ENCODE measurements at places on chromosomes 12 and 14. TPM values are rescaled to one million over a fixed set of nuclear protein-coding genes. Genes with fewer than 3 reads are reported as not detected.

DNA sequence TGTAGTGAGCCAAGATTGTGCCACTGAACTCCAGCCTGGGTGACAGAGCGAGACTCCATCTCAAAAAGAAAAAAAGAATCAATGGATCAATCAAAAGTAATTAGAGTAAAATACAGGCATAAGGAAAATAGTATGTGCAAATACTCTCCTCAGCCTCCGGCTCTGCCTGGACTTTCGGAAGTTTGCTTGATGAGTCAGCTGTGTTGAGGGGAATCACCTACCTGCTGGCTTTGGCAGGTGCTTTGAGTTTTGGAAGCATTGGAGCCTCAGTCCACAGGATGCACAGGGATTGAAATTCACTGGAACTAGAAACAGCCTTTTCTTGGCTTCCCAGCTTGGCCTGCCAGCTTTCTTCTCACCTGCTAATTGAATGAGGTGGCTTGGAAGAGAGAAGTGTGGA is 268.2 kb downstream of the PCNX1 start:
- H3K4me3 ChIP-seq: no peak overlapping the region
- DNase-seq: no peak
- no peak overlapping the region for H3K27ac ChIP-seq
- no peaks in the 10 kb centered on the region for H3K36me3 ChIP-seq
- peaks cover 7% of the 10 kb centered on the region for H3K27me3 ChIP-seq

DNA sequence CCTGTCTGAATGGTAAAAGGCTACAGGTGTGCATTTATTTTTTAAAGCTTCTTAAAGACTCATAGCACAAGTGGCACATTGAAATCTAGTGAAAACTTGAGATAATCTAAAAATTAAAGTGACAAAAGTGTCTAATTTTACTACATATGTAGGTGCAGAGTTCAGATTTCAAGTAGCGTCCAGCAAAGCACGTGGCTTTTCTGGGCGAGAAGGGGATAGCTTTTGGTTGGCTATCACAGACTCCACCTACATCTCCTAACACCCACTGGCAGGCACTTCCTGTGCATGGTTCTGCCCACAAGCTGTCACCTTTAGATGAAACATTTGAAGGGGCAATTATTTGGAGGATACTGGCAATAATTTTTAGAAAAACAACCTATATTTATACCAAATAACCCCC is 1.9 kb upstream of the PITPNM2 start:
- H3K27me3 ChIP-seq: peaks cover 20% of the 10 kb centered on the region
- H3K4me1 ChIP-seq: peaks cover 20% of the 10 kb centered on the region
- H3K36me3 ChIP-seq: peaks cover 41% of the 10 kb centered on the region
- DNase-seq: no peak

DNA sequence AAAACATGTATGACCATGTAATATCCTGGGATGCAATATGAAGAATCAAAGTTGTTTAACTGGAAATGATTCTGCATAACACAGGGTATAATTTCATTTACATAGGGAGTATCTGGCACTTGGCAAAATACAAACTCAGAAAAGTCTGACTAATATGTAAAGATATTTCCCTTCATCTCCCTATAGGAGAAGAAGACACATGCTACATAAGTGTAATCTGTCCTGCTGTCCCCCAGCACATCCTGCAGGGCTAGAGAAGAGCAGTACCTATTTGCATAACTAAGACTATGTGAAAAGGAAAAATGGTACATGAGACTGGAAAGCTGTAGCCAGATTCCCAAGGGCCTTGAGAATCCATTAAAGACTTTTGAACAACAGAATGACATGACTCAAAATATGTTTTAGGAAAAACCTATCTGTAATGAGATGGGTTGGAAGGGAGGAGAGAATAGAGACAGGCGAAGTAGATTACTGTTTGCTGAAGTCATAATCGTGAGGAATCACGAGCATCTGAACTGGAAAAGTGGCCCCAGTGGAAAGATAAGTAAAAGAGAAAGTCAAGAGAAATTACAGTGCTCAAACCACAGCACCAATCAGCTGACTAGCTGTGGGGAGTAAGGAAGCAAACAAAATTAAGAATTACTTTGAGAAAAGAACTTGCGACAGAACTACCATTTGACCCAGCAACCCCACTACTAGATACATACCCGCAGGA is 155.1 kb upstream of the HMGA2 start:
- H3K27ac ChIP-seq: no peak overlapping the region
- no peaks in the 10 kb centered on the region for H3K36me3 ChIP-seq
- H3K4me1 ChIP-seq: peaks cover 21% of the 10 kb centered on the region
- H3K4me3 ChIP-seq: no peak overlapping the region
- DNase-seq: no peak

GRCh38 chr14:33737446-33737845 is 213.4 kb downstream of the EGLN3 start:
- no peak for DNase-seq
- H3K27ac ChIP-seq: no peak overlapping the region
- H3K27me3 ChIP-seq: no peaks in the 10 kb centered on the region
- H3K4me1 ChIP-seq: peaks cover 12% of the 10 kb centered on the region
- H3K36me3 ChIP-seq: no peaks in the 10 kb centered on the region

DNA sequence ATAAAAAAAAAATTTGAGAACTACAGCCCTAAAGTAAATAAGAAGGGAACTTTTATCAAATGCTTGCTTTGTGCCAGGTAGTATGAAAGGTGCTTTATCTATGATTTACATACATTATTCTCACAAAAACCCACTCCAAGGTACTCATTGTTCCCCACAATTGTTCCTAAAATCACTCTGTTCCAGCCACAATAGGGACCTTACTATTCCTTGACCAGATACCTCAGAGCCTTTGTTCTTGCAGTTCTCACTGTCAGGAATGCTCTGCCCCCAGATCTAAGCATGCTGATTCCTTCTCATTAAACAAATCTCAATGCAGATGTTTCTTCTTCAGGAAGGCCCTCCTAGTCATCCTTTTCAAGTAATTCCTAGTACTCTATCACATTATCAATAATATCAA is 60.2 kb downstream of the PPP1R12A start:
- H3K27me3 ChIP-seq: no peaks in the 10 kb centered on the region
- no peak for DNase-seq
- H3K4me3 ChIP-seq: no peak overlapping the region
- peaks cover 49% of the 10 kb centered on the region for H3K36me3 ChIP-seq
- no peak overlapping the region for H3K27ac ChIP-seq
- peaks cover 17% of the 10 kb centered on the region for H3K4me1 ChIP-seq

DNA sequence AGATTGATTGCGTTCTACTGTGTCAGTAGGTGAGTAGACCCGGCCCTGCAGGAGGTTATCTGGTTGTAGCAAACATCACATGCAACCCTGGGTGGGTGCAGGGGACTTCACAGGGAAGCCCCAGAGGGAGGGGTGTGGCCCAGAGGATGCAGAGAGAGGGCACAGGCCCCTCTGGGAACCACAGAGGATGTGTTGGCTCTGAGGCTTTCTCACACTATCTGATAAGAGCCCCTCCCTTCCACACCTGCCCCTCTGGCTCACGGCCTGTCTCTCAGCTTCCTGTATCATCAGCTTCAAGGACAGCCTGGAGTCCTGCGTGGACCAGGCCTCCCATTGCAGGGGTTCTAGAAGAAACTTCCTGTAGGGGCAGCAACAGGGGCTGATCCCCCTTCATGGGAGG is 101.9 kb downstream of the RIN3 start:
- no peak overlapping the region for H3K27ac ChIP-seq
- H3K4me3 ChIP-seq: no peak overlapping the region
- H3K4me1 ChIP-seq: peaks cover 28% of the 10 kb centered on the region
- H3K27me3 ChIP-seq: no peaks in the 10 kb centered on the region
- peaks cover 11% of the 10 kb centered on the region for H3K36me3 ChIP-seq

DNA sequence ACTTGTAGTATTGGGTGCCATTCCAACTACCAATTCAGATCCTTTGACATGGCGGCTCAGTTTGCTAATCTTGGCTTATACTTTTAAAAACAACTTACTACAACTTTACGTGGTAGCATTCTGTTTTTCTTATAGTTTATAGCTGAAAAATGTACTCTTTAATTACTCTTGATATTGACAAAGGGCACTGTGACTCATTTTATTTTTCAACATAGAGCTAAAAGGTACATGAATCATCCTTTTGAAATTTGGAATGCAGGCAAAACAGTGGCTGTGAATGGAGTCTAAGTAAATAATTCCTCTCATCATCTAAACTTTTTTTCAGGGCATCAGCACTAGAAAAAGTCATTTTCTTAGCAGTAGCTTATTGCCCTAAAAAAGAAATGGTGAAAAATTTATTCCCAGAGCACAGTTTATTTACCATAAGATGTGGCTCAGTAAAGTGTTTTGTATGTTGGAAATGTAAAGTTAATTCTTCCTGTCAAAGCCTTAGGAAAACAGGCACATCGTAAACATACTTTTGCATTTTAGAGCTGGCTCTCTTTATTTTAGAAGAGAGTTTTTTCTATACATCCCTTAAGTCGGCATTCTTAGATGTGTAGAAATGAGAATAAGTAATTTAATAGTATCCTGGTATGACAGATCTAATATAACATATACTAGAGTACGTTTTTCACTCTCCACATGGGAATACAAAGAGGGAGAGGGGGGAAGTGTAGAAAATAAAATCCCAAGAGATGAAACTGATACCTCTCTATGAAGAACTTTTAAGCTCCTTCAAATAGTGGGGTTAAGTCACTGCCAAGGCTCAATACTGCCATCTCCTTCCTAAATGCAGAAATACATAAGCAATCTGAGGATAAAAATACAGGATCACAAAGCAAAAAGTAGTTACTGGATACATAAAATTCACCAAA is 55.2 kb downstream of the SLC25A21 start:
- H3K27me3 ChIP-seq: no peaks in the 10 kb centered on the region
- no peak for DNase-seq
- H3K4me1 ChIP-seq: no peaks in the 10 kb centered on the region

DNA sequence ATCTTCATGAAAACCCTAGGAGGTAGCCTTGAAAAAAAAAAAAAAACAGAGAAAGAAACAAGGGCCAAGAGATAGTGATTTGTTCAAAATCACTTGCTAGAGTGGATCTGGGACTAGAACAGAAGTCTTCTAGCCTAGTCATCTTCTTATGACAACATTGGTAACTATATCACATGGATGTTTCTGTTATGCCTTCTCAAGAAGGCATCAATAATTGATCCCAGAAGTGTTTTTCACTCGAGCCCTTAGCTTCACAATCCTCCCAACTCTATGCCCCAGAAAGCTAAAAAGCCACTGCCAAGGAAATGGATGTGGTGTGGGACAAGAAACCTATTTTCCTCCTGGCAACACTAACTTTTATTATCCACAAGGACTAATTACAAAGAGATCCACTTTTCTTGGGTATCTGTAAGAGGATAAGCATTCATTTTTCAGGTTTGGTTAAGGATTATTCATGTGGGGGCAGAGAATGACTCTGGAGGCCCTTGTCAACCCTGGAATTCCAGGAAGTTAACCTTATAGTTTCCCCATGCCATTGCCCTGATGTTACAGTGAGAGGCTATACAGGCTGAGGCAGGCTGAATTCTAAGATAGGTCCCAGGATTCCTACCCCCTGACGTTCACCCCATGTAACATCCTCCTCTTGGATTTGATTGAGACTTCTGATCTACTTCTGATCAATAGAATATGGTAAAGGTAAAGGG is 67.7 kb upstream of the CPM start:
- no peaks in the 10 kb centered on the region for H3K4me1 ChIP-seq
- H3K4me3 ChIP-seq: no peak overlapping the region
- no peak overlapping the region for H3K27ac ChIP-seq
- no peaks in the 10 kb centered on the region for H3K36me3 ChIP-seq
- no peaks in the 10 kb centered on the region for H3K27me3 ChIP-seq
- no peak for DNase-seq

GRCh38 chr14:101223127-101223526 is 319.6 kb upstream of the RTL1 start:
- no peak overlapping the region for H3K27ac ChIP-seq
- no peaks in the 10 kb centered on the region for H3K36me3 ChIP-seq
- H3K27me3 ChIP-seq: no peaks in the 10 kb centered on the region
- DNase-seq: no peak
- H3K4me3 ChIP-seq: no peak overlapping the region

DNA sequence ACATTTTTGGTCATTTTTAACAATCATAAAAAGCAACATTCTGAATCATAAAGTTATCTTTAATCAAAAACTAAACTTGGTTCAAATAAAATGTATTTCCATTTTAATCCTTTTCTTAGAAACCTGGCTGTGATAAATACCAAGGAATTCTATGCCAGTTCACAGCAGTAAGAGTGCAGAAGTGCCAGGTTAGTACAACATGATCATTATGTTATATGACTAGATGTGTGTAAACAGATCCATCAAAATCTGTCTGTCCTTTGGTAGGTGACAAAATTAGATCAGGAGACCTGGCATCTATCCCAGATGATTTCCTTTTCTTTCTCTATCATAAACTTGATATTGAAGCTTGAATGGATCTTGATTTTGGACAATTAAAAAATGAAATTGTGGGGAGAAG is 200.6 kb upstream of the STXBP6 start:
- no peak for DNase-seq
- H3K27ac ChIP-seq: no peak overlapping the region
- no peaks in the 10 kb centered on the region for H3K36me3 ChIP-seq
- no peaks in the 10 kb centered on the region for H3K4me1 ChIP-seq

- no peak overlapping the region for H3K4me3 ChIP-seq
- no peaks in the 10 kb centered on the region for H3K36me3 ChIP-seq
- DNase-seq: no peak
- H3K4me1 ChIP-seq: no peaks in the 10 kb centered on the region
- H3K27ac ChIP-seq: no peak overlapping the region
- peaks cover 23% of the 10 kb centered on the region for H3K27me3 ChIP-seq
Observed at GRCh38 chr12:98355322-98355721, 160.1 kb upstream of the TMPO start.

DNA sequence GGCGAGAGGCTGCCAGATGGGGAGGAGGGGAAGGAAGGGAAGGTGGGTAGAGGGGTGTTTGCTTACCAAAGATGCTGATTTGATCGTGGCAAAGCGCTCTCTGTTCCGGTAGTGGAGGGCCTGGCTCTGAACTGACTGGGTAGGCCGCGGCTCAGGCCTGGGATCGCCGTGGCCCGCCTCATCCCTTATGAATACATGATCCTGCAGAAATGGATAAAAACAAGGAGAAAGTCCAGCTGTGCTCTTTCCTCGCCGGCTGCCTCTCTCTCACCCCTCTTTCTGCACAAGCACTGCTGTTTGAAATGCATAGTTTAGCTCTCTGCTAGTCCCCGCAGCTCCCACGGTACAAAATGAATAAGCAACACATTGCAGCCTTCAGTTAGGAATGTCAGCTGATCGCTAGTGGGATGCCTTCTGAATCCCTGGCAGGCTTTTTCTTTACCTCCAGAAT is 53.8 kb downstream of the PEBP1 start:
- H3K27ac ChIP-seq: no peak overlapping the region
- H3K27me3 ChIP-seq: no peaks in the 10 kb centered on the region
- DNase-seq: no peak

DNA sequence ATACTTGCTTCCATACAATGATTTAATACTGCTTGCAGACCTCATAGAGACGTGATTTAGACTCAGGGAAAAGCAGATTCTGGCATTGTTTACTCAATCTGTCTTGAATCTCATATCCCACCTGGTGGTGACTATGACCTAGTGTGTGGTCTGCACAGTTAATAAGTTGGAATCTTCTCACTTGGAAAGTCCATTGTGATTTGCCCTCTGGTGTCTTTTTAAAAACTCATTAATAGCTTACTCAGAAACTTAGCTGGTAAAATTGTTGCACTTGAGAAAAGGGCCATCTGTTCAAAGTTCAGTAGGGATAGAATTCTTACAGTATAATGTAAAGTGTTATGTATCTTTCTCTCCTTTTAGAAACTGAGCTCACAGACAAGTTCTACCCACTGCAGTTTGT is 106.0 kb downstream of the PELI2 start:
- no peaks in the 10 kb centered on the region for H3K4me1 ChIP-seq
- no peak for DNase-seq
- no peaks in the 10 kb centered on the region for H3K27me3 ChIP-seq
- no peaks in the 10 kb centered on the region for H3K36me3 ChIP-seq

GRCh38 chr12:27462151-27462694 is 15.7 kb downstream of the SMCO2 start:
- peak overlapping the region; percentile 72 for H3K27ac ChIP-seq
- no peaks in the 10 kb centered on the region for H3K27me3 ChIP-seq

LRFN5 gene
- not detected for total RNA-seq

SLC5A8 gene
- not detected for total RNA-seq

NEDD1 gene
- total RNA-seq: 54.2 TPM

Measured in activated T-helper 2 cell treated with anti-CD3 and anti-CD28 coated beads, Interferon-gamma antibody, Interleukin-2, Interleukin-4, amounts not matched to agents 10 μg/mL and 5 μg/mL and 100 μg/mL, durations not matched to agents 14 hours and 24 hours and 36 hours (primary cell).